ENCODE measurements at places on chromosomes 11 and 22.

GRCh38 chr11:133388975-133389568 is 143.2 kb downstream of the OPCML start:
- DNase-seq: no peak

GRCh38 chr22:35752006-35752862 is 34.6 kb downstream of the APOL5 start:
- no peak for DNase-seq

GRCh38 chr22:46796566-46797195 is 34.2 kb downstream of the TBC1D22A start:
- no peak for DNase-seq

GRCh38 chr11:64720167-64720566 is 2.8 kb downstream of the NRXN2 start:
- DNase-seq: no peak

DNA sequence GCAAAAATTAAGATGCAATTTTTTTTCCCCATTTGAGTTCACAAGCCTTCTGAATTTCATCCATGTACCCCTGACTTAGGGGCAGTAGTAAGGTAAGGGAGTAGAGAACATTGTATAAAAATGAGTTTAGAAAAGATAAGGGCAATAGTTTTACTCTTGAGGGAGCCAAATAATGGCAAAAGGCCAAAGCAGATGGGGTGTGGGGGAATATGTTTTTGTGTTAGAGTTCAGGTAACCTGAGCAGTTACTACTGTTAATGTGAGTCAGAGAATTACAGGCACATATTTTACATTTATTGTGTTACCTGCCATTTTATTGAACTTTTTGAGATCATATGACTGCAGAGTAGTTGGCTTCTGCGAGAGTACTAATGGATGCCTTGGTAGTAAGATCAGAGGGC is 3.1 kb downstream of the EED start:
- no peak for DNase-seq

- no peak for DNase-seq
Measured at GRCh38 chr11:104653407-104653806, 244.9 kb downstream of the CASP12 start.

Measured in activated T-cell treated with anti-CD3 and anti-CD28 coated beads, Interleukin-2, amount 50 U/mL, for 48 hours (primary cell).